ENCODE measurements at places on chromosomes 1 and 21. TPM values are rescaled to one million over a fixed set of nuclear protein-coding genes. Genes with fewer than 3 reads are reported as not detected.

The TFF2 gene
- total RNA-seq = not detected

The SPATA46 gene
- not detected for total RNA-seq

The ITGB2 gene
- total RNA-seq = 0.48 TPM

The CHI3L1 gene
- total RNA-seq = 37.0 TPM

The SYT14 gene
- 13.4 TPM for total RNA-seq

The CZIB gene
- 24.8 TPM for total RNA-seq

The NOL9 gene
- total RNA-seq = 34.9 TPM

The TCHHL1 gene
- total RNA-seq = not detected

The CDKN2C gene
- 1.3 TPM for total RNA-seq

The RXRG gene
- total RNA-seq = not detected

The TMIGD3 gene
- total RNA-seq = not detected

The RGS16 gene
- total RNA-seq = 0.52 TPM

The LRRC38 gene
- total RNA-seq = not detected

The MROH9 gene
- total RNA-seq = not detected

The CELA3B gene
- not detected for total RNA-seq

The MCOLN2 gene
- total RNA-seq = 1.2 TPM

The ERRFI1 gene
- 38.8 TPM for total RNA-seq

The LORICRIN gene
- not detected for total RNA-seq

The CR2 gene
- 0.17 TPM for total RNA-seq

The PLEKHA6 gene
- 21.9 TPM for total RNA-seq

The MANEAL gene
- 3.1 TPM for total RNA-seq

The CFAP107 gene
- not detected for total RNA-seq

The TMEM52 gene
- 1.3 TPM for total RNA-seq

The KRTAP13-2 gene
- total RNA-seq = not detected

The TENT5C gene
- total RNA-seq = 0.17 TPM

The ALPL gene
- not detected for total RNA-seq

The OR2G6 gene
- total RNA-seq = not detected

The CCDC17 gene
- total RNA-seq = 1.8 TPM

The LMNA gene
- 608 TPM for total RNA-seq

The CLEC20A gene
- total RNA-seq = not detected

The KCNK1 gene
- total RNA-seq = 35.6 TPM

The NCAM2 gene
- total RNA-seq = not detected

The NCF2 gene
- under 0.01 TPM for total RNA-seq

The SCMH1 gene
- total RNA-seq = 34.8 TPM

The MSH4 gene
- total RNA-seq = 0.75 TPM

The LAMC2 gene
- total RNA-seq = 1,201 TPM

The IQCC gene
- 2.2 TPM for total RNA-seq

The COL16A1 gene
- 121 TPM for total RNA-seq

The ADAMTS4 gene
- 0.17 TPM for total RNA-seq

The PTGFR gene
- not detected for total RNA-seq

The TCEA3 gene
- 1.5 TPM for total RNA-seq

The KCNQ4 gene
- not detected for total RNA-seq

The CD48 gene
- not detected for total RNA-seq

The TNFRSF18 gene
- not detected for total RNA-seq

The PKP1 gene
- 102 TPM for total RNA-seq

The PYHIN1 gene
- 0.26 TPM for total RNA-seq

The FCRL1 gene
- not detected for total RNA-seq

The NPL gene
- total RNA-seq = 5.5 TPM

The OR2T11 gene
- not detected for total RNA-seq

The CFAP57 gene
- total RNA-seq = 0.50 TPM

The KCNT2 gene
- total RNA-seq = not detected

The ALG14 gene
- total RNA-seq = 10.0 TPM
